ENCODE measurements at places on chromosomes 5 and 9.
A peak's percentile ranks its signal among the peaks of the same experiment; 100 is the strongest.

GRCh38 chr5:167307042-167307441, 984.4 kb upstream of the WWC1 start:
- DNase-seq: no peak

- DNase-seq: no peak
Observed at GRCh38 chr5:151084363-151084762, 3.5 kb upstream of the TNIP1 start.

DNA sequence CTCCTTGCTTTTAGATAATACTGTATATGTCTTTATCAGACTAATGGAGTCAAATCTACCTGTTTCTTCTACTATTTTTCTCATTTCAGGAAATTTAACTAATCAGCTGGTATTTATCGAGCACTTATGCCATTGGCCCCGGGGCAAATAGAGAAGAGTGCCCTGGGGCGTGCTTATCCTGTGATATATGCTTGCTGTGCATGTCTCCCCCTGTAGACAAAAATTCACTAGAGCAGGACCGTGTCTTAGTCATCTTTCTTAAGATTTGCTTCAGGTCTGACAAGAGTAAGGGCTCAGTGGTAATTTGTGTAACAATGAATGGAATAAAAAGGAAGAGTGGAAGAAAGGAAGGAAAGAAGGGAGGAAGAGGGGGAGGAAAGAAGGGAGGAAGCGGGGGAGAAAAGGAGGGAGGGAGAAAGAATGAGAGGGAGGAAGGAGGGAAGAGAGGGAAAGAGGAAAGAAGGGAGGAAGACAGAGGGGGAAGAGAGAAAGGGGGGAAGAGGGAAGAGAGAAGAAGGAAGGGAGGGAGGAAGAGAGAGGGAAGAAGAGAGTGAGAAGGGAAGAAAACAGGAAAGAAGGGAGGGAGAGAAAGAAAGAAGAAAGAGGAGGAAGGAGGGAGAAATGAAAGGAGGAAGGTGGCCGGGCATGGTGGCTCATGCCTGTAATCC, 295.7 kb upstream of the PANK3 start:
- DNase-seq: peak; percentile 19

GRCh38 chr5:88262116-88262515, 6.5 kb downstream of the TMEM161B start:
- no peak for DNase-seq

GRCh38 chr5:109327570-109327969, 82.2 kb downstream of the PJA2 start:
- DNase-seq: no peak

GRCh38 chr5:125274938-125275724, 528.7 kb upstream of the ZNF608 start:
- no peak for DNase-seq
